SJSA1 (cell line): ENCODE measurements at places on chromosomes 4 and X. TPM values are rescaled to one million over a fixed set of nuclear protein-coding genes. Genes with fewer than 3 reads are reported as not detected.

DRD5 gene
- not detected in 2 replicates for total RNA-seq

CHM gene
- 21.1 and 27.0 TPM in 2 replicates for total RNA-seq

FABP2 gene
- total RNA-seq = not detected in 2 replicates

MFAP3L gene
- total RNA-seq = 0.97 TPM in 1 of 2 replicates, not detected in the other

ESX1 gene
- not detected in 2 replicates for total RNA-seq

HTR2C gene
- total RNA-seq = not detected in 2 replicates

CLNK gene
- total RNA-seq = not detected in 2 replicates

JCHAIN gene
- not detected in 2 replicates for total RNA-seq

GPR143 gene
- total RNA-seq = not detected in 2 replicates

TEC gene
- 0.05 and 0.25 TPM in 2 replicates for total RNA-seq

DOCK11 gene
- 9.5 and 14.8 TPM in 2 replicates for total RNA-seq

FAM47E gene
- not detected in 2 replicates for total RNA-seq

NAP1L5 gene
- total RNA-seq = 1.5 and 5.5 TPM in 2 replicates

ADGRG4 gene
- total RNA-seq = not detected in 2 replicates
